ENCODE measurements at places on chromosomes 12 and 14.

DNA sequence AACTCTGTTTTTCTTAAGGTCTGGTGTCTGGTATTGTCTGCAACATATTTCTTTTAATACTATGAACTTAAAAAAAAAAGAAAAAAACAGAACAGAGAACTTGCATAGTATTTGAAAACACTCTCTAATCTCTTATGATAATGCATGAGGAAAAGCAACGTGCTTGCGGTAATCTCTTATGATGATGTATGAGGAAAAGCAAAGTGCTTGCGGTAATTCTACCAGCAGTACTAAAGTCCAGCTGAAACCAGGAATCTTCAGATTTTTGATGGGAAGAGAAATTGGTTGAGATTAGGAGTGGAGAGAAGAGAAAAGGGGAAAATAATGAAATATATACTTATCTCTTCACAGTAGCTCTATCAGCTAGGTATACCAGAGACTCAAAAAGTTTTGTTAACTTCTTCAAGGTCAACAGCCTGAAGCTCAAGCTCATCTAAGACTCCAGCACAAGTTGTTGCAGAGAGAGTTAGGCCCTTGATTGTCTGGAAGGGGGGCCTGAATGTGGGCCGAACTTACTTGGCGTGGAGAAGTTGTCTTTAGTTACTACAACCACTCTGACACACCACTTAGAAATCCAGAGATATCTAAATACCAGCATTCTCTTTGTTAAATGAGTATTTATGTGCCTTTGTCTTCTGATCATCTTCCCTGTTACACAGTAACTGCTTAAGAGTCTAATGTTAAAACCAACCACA is 240.4 kb downstream of the PRKD1 start:
- peak; percentile 54 for DNase-seq

DNA sequence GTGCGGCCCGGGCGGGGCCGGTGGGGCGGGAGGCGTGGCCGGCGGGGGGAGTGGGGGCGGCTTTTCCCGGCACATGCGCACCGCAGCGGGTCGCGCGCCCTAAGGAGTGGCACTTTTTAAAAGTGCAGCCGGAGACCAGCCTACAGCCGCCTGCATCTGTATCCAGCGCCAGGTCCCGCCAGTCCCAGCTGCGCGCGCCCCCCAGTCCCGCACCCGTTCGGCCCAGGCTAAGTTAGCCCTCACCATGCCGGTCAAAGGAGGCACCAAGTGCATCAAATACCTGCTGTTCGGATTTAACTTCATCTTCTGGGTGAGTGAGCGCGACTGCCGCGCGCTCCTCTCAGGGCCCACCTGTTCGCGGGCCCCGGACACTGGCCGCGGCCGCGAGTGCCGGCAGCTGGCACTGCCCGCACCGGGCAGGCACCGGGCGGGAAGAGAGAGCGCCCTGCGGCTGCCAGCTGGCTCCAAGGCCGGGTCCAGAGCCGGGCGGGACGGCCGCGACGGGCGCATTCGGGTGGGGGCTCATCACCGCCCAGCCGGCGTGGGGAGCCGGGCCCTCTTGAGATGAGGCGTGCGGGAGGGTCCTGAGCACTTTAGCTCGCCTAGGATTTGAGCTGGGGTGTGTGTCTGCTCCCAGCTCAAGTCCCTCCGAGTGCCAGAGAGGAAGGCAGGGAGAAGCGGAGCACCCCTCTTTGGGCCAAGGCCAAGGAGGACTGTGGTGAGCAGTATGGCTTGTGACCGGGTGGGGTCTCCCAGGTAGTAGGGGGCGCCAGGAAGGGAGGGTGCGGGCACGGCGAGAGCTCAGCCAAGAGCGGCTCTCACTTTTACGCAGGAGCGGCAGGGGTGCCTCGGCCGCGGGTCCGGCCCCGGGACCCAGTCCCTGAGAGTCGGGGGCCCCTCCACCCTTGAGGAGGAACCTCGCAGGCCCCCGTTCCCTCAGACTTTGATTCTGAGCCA is at the start of gene CD9:
TSS of gene CD9 (plus strand) at position 145 of the 957 bp plus-strand sequence. CDS start at position 245, 100 bp downstream.
- DNase-seq: no peak

DNA sequence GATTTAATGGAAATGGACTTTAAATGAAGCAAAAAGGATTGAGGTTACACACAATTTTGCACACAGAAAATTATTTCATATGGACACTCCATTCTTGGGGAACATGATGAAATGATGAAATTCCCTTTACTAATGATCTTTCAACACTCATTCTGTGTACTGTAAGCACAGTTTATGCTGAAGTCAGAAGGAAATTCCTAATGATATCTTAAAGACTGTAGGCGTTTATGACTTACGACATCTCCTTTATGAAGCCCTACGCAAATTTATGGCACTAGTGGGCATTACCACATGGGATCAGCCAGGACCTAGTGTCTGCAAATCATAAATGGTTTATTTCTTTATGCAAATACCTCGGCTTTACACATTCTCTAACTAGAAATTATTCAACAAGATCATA is 97.9 kb upstream of the SOX5 start:
- no peak for DNase-seq

- peak; percentile 23 for DNase-seq
Observed at GRCh38 chr12:121741743-121742142, 29.2 kb downstream of the TMEM120B start.

DNA sequence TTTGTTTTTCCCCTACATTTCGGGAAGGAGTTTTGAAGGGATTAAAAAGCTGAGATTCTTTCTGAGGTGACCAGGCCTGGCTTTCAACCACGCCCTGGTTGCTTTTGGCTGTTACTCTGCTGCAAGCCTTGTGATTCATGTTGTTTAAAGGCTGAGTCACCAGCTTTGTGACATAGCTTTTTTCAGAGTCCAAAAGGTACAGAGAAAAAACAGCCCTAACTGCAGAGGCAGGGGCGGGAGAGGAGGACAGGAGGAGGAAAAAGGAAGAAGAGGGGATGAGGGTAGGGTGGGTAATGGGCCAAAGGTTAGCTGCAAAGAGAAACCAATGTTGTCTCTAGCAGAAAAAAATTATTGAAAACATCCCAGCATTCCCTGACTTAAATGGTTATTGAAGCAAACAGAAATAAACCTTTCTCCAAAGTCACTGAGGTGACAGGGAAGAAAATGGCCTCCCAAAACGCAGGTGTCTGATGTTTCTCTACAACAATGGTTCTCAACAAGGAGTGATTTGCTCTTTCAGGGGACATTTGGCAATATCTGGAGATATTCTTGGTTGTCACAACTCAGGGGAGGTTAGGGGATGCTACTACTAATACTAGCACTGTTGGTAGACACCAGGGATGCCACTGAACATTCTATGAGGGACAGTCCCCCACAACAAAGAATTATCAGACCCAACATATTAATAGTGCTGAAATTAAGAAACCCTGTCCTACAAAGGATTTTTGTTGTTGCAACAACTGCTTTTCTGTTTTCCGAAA is 2.1 kb upstream of the UBC start:
- peak; percentile 97 for DNase-seq

All from renal cortical epithelial cell (primary cell).